Stimulated activated CD4-positive, alpha-beta T cell treated with anti-CD3 and anti-CD28 coated beads, Interleukin-4, amount 100 ng/mL, for 48 hours (primary cell): ENCODE measurements at places on chromosomes 4 and X.

DNA sequence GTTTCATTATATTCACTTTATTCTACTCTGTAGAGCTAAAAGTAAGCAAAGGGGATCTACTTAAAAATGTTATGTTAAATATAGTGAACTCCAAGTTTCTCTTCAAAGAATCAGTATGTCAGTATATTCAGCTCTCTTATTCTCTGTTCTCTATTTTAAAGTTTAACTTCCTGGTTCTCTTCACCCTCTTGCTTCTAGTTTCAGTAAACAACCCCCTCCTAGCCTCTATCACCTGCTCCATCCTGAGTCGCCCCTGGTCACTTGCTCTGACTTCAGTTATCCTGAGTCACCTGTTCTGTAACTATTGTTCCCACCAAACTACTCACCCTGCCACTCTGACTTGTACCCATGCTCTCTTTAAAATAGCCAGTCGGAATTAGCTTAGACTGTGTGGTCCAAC, 180.9 kb upstream of the AADAT start:
- DNase-seq: no peak

DNA sequence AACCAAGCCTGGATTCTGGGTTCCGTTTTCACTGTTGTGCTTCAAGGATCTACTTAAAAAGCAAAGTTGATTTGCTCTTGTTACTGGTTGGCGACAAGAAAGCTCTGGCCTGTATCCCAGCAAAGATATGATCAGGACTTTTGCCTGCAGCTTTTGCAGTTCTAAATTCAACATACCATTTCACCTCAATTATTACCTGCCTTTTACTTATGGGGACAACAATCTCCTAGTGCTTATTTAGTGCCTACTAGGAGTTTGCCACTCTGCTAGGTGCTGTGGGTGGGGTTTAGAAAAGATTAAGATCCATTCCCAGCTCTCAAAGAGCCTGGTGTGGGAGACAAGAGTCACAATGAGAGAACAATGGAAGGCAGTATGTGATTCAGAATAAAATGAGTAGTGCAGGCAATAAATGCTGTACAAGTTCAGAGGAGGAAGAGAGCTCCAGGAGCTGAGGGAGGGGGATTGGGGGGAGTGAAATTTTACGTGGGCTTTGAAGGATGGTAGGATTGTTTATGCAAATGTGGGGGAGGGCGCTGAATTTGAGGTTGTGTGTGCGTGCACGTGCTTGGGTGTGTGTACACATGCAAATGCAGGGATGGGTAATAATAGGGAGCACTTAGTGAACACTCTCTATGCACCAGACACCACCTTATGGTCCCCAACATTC, 5.0 kb upstream of the TMEM164 start:
- DNase-seq: no peak

- no peak for DNase-seq
Measured at GRCh38 chr4:14168919-14169318, 541.4 kb upstream of the BOD1L1 start.

DNA sequence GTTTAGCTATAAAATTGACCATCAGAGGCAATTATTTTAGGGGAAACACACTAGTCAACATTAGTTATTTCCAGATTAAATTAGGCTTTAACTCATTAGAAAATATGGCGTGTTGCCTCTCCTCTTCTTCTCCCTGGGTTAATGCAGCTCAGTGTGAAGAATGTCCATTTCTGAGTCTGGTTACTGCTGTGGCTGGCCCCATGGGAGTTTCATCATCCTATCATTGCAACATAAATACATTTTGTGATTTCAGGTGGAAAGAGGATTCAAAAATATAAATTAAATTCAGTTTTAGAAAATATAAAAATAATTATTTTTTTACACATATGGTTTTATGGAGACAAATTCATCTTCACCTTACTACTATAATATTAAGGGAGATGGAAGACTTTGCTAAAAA, 288.5 kb upstream of the ARSJ start:
- no peak for DNase-seq

DNA sequence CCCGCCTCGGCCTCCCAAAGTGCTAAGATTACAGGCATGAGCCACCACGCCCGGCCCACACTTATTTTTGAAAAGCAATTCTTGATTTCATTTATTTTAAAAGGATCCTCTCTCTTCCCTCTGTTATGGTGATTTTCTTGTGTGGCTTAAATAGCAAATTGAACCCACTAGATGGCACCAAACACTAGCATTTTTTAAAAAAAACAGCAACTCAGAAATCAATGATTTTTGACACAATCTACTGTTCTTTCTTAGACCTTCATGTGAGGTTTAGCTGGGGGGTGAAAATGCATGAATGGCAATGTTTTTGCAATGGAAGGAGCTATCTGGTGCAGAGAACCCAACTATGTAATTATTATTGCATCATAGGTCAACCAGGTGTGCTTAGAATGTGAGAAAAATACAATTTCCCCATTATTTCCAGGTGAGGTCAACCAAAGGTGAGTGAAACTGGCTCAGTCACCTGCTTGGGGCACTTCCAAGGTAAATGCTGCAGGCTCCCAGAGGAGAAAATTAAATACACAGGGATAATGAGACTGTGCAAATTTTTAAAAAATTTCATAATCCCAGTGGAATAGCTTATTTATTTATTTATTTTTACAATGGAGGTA, 226.7 kb upstream of the PRKX start:
- no peak for DNase-seq

DNA sequence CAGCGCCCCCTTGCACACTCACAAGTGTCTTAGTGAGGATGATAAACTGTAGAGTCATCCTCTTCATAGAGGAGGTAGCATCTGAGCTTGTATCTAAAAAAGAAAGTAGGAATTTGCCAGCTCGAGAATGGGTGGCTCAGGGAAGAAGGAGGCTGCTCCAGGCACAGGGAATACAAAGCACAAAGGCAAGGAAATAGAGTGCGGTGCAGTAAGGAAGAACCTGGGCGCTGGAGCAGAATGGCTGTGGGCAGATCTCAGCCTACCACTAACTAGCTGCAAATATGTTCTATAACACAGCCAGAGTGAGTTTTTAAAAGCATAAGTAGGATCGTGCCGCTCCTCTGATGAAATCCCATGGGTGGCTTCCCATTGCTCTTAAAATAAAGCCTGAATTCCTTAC, 61.6 kb upstream of the MAPK10 start:
- no peak for DNase-seq

- DNase-seq: no peak
Measured at GRCh38 chrX:40573763-40574162, 7.0 kb upstream of the ATP6AP2 start.

GRCh38 chr4:165953181-165953580, 80.1 kb downstream of the TLL1 start:
- DNase-seq: no peak

GRCh38 chrX:55754861-55755294, 37.3 kb downstream of the RRAGB start:
- no peak for DNase-seq

DNA sequence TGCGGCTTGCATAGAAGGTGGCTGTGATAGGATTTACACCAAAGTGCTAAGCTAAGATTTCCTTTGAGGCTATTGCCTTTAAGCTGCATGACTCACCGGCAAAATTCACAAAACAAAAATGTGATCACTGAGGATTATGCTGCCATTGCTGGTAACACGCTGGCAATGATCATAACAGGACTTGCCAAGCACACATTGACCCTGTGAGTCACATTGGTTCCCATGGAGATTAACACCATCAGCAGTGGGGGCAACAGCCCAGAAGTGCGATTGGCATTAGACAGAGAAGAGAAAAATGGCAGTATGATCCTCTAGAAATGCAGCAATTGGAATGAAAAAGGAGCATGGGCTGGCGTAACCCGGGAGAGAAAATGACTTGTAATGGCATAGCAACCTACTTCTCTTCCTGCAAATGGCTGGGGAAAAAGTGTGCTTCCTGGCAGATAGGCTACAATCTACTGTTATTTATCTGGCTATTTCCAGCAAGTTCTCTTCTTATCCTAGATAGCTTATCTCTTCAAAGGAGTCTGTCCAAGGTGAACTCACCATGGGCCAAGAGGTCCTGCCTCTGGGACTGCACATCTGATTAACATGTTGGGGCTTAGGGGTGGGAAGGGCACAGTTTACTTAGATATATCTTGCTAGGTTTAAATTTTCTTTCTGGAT, 314.2 kb upstream of the IGFBP7 start:
- DNase-seq: no peak

DNA sequence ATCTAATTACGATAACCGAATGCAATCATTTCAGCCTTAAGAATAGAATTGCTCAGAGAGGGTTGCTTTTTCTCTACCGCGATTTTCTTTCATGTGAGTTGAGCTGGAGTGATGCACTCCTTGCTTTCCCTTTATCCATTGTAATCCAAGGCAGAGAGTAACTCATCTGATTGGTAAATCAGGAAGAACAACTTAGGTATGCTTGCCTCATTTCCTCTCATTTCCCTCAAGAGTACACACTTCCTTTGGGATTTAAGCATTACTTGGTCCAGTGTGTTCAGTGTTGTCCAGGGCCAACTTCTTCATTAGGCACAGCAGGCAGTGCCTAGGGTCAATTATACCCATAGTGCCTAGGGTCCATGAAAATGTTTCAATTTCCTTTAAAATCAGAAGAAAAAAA, 15.7 kb upstream of the N4BP2 start:
- DNase-seq: no peak

DNA sequence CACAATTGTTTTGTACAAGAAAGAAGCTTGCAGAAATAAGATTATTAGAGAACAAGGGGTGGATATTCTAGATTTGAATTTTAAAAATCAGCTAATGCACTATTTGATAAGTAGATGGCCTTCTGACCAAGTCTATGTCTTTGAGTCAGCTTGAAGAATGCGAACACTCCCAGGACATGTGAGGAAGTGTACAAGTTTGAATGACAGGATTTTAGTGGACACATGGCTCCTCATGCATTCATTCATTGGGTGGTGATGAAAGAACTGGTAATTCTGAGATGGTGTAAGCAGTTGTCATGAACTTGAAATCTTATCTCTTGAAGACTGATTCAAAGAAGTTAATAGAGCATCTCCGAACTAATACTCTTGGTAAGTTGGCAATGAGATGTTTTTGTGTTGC, 548.2 kb upstream of the CNKSR2 start:
- DNase-seq: no peak

- DNase-seq: no peak
Measured at GRCh38 chrX:49103637-49104036, 19.9 kb downstream of the GPKOW start.

DNA sequence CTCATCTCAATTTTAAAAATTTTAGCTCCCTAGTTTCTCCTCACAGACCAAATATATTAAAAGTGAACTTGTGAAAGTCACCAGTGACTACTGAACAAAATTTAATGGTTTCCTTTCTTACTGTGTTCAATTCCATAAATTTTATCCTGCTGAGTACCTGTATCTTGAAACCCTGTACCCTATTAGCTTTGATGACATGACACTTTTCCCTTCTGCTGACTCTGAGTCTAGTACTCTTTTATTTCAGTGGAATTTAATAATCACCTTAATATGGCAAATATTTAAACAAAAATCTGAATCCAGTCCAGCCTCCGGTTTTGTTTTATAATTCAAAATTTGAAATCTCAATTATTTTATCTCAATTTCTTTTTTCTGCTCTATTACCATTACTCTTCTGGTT, 203.1 kb upstream of the NUDT6 start:
- DNase-seq: no peak

- no peak for DNase-seq
Measured at GRCh38 chrX:104668550-104668949, 102.6 kb downstream of the IL1RAPL2 start.

DNA sequence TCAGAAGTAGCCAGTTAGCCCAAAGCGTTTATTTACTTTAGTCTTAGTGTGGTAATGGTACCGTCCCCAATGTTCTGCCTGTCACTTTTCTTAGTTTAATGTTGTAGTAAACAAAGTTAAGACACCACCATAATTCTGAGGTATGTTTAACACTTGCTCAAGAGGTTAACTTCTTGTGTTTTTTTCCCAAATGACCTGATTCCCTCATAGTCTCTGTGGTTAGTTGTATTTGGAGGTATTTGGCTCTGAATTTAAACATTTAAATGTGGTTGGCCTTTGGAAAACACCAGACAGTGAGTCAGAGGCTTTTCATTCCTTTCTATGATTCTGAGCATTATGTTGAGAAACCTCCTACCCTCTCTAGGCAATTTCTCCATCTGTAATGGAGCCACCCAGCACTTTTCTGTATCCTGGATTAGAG, 47.9 kb downstream of the CXCL1 start:
- DNase-seq: no peak

- no peak for DNase-seq
Measured at GRCh38 chr4:10019521-10020051, 1.7 kb downstream of the SLC2A9 start.

DNA sequence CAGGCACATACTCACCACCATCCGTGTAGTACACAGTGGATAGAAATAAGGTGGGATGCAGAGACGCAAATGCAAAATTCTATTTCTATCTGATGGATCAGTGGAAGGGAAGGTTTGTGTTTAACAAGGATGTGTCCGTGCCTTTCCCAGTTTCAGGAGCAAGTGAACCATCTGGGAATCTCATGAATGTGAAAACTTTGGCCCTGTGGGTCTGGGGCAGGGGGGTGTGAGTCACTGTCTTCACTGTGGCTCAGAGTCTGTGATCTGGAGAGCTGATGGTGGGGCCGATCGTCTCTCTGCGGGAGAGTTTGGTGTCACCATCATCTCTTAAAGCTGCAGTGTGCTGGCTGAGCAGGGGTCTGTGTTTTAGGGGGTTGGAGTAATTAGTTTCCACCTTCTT, 179.3 kb upstream of the STS start:
- no peak for DNase-seq

DNA sequence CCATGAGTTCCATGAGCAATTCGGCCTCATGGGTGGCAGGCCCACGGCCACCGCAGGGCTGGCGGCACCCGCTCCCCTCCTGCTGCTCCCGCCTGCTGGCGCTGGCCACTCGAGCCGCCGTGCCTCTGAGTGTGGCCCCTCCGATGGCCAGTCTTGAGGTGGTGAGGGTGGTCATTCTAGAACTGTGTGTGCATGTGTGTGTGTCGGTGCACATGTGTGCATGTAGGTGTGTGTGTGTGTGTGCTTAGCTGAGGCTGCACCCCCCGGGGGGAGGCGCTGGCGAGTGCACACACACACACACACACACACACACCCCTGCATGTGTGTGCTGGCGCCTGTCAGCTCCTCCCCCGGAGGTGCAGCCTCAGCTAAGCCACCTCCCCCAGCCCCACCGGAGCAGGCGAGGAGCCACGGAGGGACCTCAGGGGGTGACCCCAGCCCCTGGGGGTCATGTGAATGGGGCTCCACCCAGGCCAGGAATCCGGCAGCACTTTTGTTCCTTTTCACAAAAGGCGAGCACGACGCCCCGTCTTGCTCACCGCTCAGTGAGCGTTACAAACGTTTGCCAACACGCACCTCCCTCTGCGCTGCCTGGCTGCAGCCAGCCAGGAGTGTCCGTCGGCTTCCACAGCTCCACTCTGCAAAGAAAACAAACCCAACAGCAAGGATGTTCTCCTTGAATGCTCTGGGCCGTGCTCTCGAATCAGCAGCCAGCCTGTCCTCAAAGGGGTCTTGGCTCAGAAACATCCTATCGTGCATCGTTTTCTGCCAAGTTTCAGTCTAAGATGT, 29.9 kb downstream of the FGFRL1 start:
- no peak for DNase-seq

- DNase-seq: no peak
Measured at GRCh38 chrX:46812445-46812844, 24.4 kb upstream of the RP2 start.
